NCI-H345 (cell line): ENCODE measurements at places on chromosomes 5 and 9.

GRCh38 chr5:111562561-111562960 is 50.2 kb upstream of the STARD4 start:
- DNase-seq: no peak

DNA sequence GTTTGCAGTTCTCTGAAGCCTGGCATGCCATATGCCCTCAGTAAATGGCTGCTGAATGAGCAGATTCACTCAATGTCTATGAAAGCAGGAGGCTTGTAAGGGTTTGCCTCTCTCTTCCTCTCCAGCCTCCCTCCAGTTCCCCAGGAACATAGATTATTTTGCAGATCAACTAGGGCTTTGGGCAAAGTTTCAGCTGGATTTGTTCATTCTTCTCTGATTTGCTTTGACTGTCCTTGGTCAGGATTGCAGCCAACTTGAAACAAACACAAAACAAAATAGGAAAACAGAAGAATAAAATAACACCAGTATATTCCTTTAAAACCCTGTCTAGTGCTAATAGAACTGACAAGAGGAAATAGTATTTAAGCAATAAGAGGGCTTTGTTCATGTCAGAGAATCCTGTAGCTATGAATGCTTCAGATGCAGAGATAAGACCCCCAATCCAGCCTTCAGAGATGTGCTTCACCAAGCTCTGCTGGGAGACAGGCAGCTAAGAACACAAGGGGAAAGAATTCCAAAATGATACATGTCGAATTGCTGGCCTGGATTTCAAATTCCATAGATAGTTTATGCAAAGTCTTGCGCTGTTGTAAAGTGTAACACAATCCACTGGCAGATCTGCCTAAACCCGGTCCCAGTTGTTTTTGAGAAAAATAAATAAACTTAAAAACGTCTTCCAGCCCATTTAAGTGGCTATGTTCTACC is 174.3 kb downstream of the PAPPA start:
- no peak for DNase-seq

DNA sequence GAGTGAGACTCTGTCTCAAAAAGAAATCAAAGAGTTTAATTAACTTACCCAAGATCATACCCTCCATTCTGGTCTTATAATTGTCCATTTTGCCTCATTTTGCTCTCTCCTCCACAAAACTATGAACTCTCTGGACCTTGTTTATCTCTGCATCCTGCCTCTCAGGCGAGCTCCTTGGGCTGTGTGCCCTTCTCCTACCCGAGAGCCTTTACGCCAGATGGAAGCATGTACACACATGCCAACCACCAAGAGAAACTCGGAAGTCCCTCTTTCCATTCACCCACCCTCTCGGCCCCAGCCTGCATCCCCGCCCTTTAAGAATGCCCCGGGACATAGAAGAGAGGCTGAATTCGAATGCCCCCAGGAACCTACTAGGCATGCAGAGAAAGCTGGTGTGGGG is 25.9 kb downstream of the CPLX2 start:
- DNase-seq: no peak

DNA sequence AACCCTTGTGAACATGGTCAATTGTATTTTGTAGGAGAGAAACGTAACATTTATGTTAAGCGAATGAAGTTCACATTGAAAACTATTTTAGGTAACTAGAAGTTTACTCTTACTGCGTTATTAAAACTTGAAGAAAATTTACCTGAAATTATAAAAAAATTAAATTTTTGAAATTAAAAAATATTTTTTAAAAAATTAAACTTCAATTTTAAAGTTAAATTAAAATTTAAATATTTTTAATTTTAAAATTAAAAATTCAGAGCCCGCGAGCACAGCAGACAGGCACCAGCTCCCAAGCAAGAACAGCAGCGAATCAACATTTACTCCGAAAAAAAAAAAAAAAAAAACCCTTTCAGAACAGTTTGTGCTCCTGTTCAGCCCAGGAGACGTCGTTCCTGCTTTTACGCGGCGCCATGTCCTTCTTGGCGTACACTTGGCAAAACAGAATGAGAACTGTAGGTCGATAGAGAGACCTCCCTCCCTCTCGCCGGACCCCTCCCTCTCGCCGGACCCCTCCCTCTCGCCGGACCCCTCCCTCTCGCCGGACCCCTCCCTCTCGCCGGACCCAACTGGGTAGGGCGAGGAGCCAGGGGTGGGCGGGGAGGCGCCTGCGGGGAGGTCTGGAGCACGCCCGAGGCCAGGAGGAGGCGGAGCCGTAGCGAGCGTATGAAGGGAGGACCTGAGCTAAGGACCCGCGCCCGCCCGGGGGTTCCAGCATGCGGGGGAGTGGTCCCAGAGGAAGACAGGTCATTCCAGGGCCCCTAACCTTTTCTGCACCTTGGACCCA is 235.8 kb downstream of the ROR2 start:
- DNase-seq: no peak

- peak; percentile 44 for DNase-seq
Observed at GRCh38 chr5:149675610-149676201, 54.4 kb upstream of the PPARGC1B start.

- no peak for DNase-seq
Observed at GRCh38 chr9:130058154-130058553, 4.4 kb downstream of the GPR107 start.
